NCI-H187 (cell line): ENCODE measurements at places on chromosomes 5 and 9.

DNA sequence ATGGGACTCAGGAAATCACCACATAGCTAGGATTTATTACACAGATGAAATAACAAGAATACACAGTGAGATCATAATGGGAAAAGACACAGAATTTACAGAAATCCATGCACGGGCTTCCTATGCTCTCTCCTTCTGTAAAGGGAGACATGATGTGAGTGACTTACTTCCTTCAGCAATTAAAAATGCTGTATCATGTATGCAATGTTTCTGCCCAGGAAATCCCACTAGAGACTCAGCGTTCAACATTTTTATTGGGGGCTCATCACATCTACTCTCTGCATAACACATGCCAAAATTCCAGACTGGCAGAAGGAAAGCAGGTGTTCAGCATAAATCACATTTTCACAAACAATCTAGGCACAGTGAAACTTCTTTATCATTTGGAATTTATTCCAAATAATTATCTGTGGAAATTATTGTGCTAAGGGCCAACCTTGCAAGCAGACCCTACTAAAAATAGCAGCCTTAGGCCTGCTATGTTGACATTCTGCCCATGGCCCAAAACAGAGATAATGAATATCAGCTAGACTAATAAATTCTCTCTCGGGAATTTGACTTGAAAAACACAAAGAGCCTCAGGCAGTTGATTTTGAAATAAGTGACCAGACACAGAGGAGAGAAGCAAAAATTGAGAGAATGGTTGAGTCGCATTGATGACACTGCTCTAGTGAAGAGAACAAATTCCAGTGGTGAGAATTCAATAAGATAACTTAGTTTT, 31.4 kb upstream of the SELENOP start:
- DNase-seq: no peak

DNA sequence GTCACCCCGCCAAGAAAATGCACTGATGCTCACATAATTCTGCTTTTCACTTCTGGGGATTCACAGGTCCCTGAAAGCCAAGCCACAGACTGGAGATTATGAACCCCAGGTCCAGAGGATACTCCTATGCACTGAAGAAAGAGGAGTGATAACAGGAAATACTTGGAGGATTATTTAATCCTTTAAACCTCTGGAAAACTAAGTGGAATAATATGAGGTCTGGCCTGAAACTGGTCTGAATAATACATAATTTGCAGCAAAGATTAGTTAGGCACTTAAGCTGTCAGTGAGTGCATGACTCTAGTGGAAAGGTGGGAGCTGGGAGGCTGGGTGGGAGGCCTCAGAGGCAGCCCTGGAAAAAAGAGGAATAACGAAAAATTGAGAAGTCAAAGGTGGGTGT, 45.7 kb downstream of the MARCHF3 start:
- no peak for DNase-seq

DNA sequence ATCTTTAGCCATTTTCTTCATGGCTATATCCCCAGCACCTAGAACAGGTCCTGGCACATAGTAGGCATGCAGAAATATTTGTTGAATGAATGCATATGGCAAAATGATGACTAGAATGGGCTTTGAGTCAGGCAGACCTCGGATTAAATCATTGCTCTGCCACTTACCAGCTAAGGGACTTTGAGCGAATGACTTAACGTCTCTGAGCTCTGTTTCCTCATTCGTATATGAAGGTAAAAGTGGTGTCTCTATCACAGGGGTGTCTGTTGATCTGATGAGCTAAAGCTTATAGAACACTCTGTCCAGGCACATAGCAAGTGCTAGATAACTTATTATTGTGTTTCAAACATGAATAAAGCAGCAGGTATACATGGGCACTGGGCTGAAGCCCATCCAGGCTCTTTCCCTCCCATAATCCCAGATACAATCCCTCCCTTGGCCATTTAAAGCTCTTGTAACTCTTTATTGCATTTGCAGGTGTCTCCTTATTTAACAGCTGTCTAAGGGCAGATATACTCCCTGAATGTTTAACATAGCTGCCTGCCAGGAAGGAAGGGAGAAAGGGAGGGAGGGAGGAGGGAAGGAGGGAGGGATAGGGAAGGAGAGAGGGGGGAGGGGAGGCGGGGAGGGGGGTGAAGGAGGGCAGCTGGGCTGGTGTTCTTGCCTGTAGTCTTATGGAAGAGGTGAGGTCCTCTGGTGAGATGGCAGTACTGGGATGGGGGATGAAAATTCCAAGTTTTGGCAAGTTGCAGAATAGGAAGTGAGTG, 23.2 kb upstream of the STXBP1 start:
- no peak for DNase-seq

GRCh38 chr5:173664154-173664526, 47.7 kb upstream of the BOD1 start:
- DNase-seq: no peak
